ENCODE measurements at places on chromosomes 1 and 21.

GRCh38 chr1:90862782-90863181, 145.7 kb upstream of the BARHL2 start:
- no peaks in the 10 kb centered on the region for H3K27me3 ChIP-seq
- H3K27ac ChIP-seq: no peak overlapping the region
- DNase-seq: no peak
- no peaks in the 10 kb centered on the region for H3K4me1 ChIP-seq
- no peak overlapping the region for H3K4me3 ChIP-seq

- no peak within 1 kb of the TSS for H3K4me3 ChIP-seq
- no peak for DNase-seq
- peaks cover 15% of the 10 kb centered on the region for H3K27me3 ChIP-seq
- no peak within 1 kb of the TSS for H3K27ac ChIP-seq
Measured at GRCh38 chr1:202160377-202160940, at the start of gene PTPN7. Gene PTPN7, minus strand, starts transcription at chr1:202160602. Its CDS starts 1,200 bp downstream, at chr1:202159402.

GRCh38 chr1:228873709-228874108, 138.4 kb downstream of the RHOU start:
- no peaks in the 10 kb centered on the region for H3K36me3 ChIP-seq
- peaks cover 2% of the 10 kb centered on the region for H3K27me3 ChIP-seq
- H3K27ac ChIP-seq: no peak overlapping the region
- no peak for DNase-seq
- no peaks in the 10 kb centered on the region for H3K4me1 ChIP-seq
- no peak overlapping the region for H3K4me3 ChIP-seq

DNA sequence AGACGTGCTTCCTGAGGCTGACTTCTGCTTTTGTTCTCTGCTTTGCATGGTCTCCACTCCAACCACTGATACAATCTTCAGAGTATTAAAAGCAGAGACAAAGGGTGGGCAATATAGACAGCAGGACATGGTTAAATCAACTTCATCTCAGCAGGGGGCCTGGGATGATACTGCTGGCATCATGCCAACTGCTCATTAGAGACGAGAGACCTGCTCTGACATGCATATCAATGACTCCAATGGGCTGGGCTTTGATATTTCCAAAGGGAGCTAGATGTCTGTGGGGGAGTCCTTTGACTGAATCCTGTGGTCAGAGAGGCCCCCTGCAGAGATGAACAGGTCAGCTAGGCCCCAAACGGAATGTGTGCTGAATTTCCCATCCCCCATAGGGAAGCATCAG, 106.6 kb downstream of the ACTL8 start:
- H3K27ac ChIP-seq: no peak overlapping the region
- DNase-seq: no peak
- no peak overlapping the region for H3K4me3 ChIP-seq
- H3K36me3 ChIP-seq: no peaks in the 10 kb centered on the region
- no peaks in the 10 kb centered on the region for H3K27me3 ChIP-seq
- H3K4me1 ChIP-seq: peaks cover 11% of the 10 kb centered on the region

GRCh38 chr1:180501865-180502360, 464 bp downstream of the ACBD6 start:
- no peak for DNase-seq
- H3K4me1 ChIP-seq: peaks cover 11% of the 10 kb centered on the region
- H3K27ac ChIP-seq: peak overlapping the region; percentile 94
- H3K4me3 ChIP-seq: peak overlapping the region; percentile 62
- H3K36me3 ChIP-seq: no peaks in the 10 kb centered on the region

DNA sequence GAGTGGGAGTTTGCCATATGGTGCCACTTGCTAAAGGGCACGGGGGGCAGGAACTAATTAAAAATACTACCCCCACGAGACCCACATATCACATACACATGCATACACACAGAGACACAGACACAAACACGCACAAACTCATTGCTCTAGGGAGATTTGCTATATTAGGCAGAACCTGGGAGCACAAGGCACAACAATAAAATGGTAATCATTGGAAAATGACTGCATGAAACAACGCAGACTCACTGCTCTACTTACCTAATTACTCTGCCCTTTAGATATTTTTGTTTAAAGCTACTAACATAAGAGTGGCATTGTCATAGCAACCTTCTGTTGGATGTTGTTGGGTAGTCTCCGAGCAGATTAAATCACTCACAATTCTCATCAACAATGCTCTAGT, 20.3 kb upstream of the RGS4 start:
- no peak for DNase-seq
- no peaks in the 10 kb centered on the region for H3K27me3 ChIP-seq
- H3K27ac ChIP-seq: no peak overlapping the region

DNA sequence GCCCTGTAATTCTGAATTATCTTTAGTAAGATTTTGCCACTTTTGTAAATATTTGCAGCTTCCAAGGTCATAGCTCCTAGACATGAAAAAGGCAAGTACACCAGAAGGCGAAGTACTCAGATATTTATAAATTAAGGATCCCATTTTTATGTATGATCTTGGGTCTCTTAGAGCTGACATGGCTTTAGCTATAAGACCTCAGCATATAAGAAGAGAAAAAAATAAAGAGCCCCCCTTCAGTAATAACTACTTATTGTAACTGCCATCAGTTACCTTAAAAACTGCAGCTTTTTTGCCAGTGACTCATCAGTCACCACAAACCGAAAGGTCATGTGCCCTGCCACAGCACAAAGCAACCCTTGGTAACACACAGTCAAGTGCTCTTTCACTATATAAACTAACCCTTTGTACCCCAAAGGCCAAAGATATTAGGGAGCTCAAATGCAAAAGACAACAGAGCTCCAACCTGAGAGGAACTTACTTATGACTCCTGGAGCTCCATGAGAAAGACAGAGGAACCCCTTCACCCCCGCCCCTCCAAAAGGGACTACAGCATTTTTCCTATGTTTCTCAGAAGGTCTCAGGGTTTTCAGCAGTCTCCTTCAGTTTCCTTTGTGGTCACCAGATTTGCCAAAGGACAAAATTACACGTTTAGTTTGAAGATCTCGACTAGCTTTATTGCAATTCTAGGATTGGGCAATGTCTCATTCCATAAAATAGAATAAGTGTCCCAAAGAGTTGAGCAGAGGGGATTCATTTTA, 219.8 kb upstream of the DUSP10 start:
- DNase-seq: peak; percentile 63
- H3K27me3 ChIP-seq: no peaks in the 10 kb centered on the region
- no peak overlapping the region for H3K27ac ChIP-seq
- no peaks in the 10 kb centered on the region for H3K36me3 ChIP-seq
- H3K4me3 ChIP-seq: no peak overlapping the region
- H3K4me1 ChIP-seq: peaks cover 4% of the 10 kb centered on the region

GRCh38 chr1:39845569-39846566, 37.4 kb downstream of the TRIT1 start:
- peak; percentile 88 for DNase-seq
- H3K4me1 ChIP-seq: peaks cover 14% of the 10 kb centered on the region
- peak overlapping the region; percentile 26 for H3K27ac ChIP-seq
- no peak overlapping the region for H3K4me3 ChIP-seq
- H3K27me3 ChIP-seq: no peaks in the 10 kb centered on the region
- peaks cover 2% of the 10 kb centered on the region for H3K36me3 ChIP-seq

GRCh38 chr1:231016234-231016633, 23.8 kb downstream of the FAM89A start:
- no peak overlapping the region for H3K4me3 ChIP-seq
- no peak for DNase-seq
- no peak overlapping the region for H3K27ac ChIP-seq
- H3K36me3 ChIP-seq: no peaks in the 10 kb centered on the region

GRCh38 chr1:7120863-7121621, 335.8 kb downstream of the CAMTA1 start:
- peaks cover 3% of the 10 kb centered on the region for H3K4me1 ChIP-seq
- H3K27ac ChIP-seq: no peak overlapping the region
- no peak for DNase-seq
- no peaks in the 10 kb centered on the region for H3K36me3 ChIP-seq

- no peaks in the 10 kb centered on the region for H3K4me1 ChIP-seq
- H3K27ac ChIP-seq: no peak overlapping the region
- no peak for DNase-seq
Measured at GRCh38 chr1:168235937-168236336, 10.1 kb downstream of the SFT2D2 start.

- no peak overlapping the region for H3K27ac ChIP-seq
- H3K4me3 ChIP-seq: no peak overlapping the region
- DNase-seq: peak; percentile 49
- H3K27me3 ChIP-seq: no peaks in the 10 kb centered on the region
Measured at GRCh38 chr21:14836950-14837349, 227.8 kb downstream of the NRIP1 start.

DNA sequence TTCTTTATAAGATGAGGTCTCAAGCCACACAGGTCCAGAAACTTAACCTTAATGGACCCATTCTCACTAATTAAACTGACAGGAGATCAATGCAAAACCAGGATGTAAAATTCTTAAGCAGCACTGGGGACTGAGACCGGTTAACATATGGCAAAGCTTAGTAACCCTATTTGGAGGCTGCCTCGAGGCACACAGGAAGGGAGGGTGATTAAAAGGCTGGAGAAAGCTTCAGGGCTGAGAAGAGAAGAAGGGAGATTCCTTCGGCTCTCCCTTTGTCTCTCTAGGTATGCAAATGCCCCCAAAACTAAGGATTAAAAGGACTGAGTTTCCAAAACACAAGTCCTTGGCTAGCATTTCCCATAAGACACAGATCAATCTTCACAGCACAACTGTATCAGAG, 120.8 kb upstream of the DSCAM start:
- DNase-seq: no peak
- H3K4me3 ChIP-seq: no peak overlapping the region
- H3K4me1 ChIP-seq: no peaks in the 10 kb centered on the region
- no peaks in the 10 kb centered on the region for H3K36me3 ChIP-seq

DNA sequence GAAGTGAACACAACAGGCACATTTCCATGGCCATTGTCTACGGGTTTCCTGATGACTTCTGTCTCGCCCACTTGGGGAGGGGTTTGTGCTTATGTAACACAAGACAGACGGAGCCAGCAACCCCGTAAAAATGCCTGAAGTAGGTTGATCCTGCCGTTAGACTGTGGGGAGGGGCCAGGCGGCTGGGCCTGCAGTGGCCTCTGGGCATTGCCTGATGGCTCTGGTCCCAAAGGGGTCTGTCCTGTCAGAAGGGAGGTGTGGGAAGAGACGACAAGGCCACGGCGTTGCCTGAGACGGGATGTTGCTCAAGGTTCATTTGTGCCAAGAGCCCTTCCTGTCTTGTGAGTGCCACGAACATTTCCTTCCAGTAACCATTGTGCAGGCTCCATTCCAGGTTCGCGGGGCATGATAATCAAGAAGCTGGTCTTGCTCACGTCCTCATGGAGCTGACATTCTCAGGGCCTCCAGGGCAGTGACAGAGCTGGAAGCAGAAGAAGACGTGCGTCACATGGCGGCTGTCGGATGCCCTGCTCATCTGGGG, 44.7 kb downstream of the ABCG1 start:
- H3K4me1 ChIP-seq: no peaks in the 10 kb centered on the region
- no peak overlapping the region for H3K27ac ChIP-seq
- DNase-seq: no peak
- no peaks in the 10 kb centered on the region for H3K36me3 ChIP-seq
- H3K4me3 ChIP-seq: no peak overlapping the region
- peaks cover 3% of the 10 kb centered on the region for H3K27me3 ChIP-seq

GRCh38 chr1:95095833-95096217, 21.3 kb upstream of the TLCD4 start:
- DNase-seq: no peak
- no peaks in the 10 kb centered on the region for H3K4me1 ChIP-seq
- no peak overlapping the region for H3K4me3 ChIP-seq
- no peaks in the 10 kb centered on the region for H3K27me3 ChIP-seq
- no peak overlapping the region for H3K27ac ChIP-seq

DNA sequence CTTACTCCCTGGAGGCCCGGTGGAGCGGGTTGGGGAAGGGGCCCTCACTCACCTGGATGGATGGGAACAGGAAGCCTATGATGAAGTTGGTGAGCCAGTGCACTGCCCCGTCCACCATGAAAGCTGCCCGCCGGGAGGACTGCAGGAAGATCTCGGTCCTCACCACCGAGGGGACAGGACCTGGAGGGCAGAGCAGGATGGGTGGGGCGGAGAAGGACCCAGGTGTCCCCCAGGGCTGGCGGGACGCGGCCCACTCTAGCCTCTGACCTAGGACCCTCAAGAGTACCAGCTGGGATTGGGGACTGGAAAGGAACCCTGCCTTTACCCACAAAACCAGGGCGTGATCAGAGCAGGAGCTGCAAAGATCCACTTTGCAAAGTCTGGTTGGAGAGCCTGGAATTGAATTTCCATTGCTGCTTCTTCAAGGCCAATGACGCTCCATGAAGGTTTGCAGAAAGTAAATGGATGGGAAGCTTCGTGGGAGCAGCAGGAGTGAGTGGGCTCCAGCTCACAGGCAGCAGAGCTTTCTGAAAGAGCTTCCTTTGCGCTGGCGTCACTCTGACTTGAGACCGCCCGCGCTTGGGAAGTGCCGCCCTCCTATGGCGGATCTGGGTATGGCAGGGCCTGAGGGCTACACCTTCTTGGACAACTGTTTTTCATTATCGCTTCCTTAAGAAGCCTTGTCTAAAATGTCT, 21.4 kb downstream of the SLC2A7 start:
- peak; percentile 78 for DNase-seq
- H3K27ac ChIP-seq: no peak overlapping the region
- H3K27me3 ChIP-seq: peaks cover 2% of the 10 kb centered on the region

GRCh38 chr1:31196685-31197084, 43.0 kb downstream of the NKAIN1 start:
- peak; percentile 54 for DNase-seq
- no peak overlapping the region for H3K4me3 ChIP-seq
- no peak overlapping the region for H3K27ac ChIP-seq
- H3K4me1 ChIP-seq: no peaks in the 10 kb centered on the region

DNA sequence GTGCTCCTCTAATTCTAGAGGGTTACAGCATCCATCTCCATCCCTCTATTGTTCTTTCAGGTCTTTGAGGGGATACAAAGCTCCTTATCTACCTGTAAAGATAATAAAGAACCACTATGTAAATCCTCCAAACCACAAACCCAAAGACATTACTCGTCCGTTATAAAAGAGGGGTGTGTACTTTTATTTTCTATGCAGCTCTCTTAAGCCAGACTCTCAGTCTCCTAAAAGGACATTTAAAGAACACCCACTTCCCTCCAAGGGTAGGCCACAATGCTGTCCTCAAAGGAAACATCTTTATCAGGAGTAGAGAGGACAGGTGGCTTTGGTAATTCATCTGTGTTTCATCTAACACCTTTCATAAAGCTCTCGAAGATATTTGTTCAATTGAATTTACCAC, 67.9 kb upstream of the DYNLT5 start:
- H3K27ac ChIP-seq: no peak overlapping the region
- H3K36me3 ChIP-seq: peaks cover 9% of the 10 kb centered on the region
- no peak for DNase-seq
- no peaks in the 10 kb centered on the region for H3K4me1 ChIP-seq
- H3K4me3 ChIP-seq: no peak overlapping the region

DNA sequence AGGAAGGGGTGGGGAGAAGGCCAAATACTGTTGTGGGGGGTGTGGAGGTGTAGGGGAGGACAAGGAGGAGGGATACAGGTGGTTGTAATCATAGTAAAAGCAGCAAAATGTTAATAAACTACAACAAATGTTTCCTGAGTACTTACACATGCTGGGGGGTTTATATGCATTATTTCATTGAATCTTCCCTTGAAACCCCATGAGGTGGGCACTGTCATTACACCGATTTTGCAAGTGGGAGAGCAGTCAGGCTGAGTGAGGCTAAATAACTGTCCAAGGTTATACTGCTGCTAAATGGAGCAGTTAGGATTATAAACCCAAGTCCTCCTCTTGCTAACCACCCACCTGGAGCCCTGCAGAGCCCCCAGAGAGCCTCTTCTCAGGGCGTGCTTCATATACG, 14.4 kb upstream of the GRHL3 start:
- H3K27ac ChIP-seq: no peak overlapping the region
- peaks cover 2% of the 10 kb centered on the region for H3K4me1 ChIP-seq
- H3K4me3 ChIP-seq: no peak overlapping the region
- H3K27me3 ChIP-seq: peaks cover 23% of the 10 kb centered on the region
